ENCODE measurements at places on chromosomes 4 and X.

- no peak for DNase-seq
Measured at GRCh38 chr4:90648791-90649190, 521.6 kb downstream of the CCSER1 start.

DNA sequence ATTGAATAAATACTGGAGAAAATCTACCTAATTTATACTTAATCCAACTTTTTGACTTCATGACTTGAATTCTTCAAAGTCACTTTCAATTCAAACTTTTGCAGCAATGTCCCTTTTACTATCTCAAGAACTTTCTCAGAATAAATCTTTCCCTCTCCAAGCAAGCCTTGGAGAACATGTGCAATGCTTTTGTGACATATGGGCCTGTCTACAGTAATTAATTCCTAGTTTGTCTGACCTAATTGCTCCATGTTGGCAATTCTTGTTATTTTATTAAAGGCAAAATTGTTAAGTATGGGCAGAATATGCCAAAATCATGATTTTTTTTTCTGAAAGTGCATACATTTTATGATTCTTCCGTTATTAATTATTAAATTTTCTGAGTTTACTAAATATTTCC is 1115.3 kb downstream of the PDHA2 start:
- DNase-seq: no peak

GRCh38 chr4:8904041-8904501 is 32.4 kb upstream of the HMX1 start:
- DNase-seq: peak; percentile 8

- no peak for DNase-seq
Measured at GRCh38 chr4:36303426-36304137, 22.2 kb downstream of the DTHD1 start.

GRCh38 chr4:132297346-132297745 is 851.7 kb upstream of the PCDH10 start:
- no peak for DNase-seq

Measured in activated naive CD4-positive, alpha-beta T cell treated with anti-CD3 and anti-CD28 coated beads, Interleukin-2, amount 50 U/mL, for 16 hours (primary cell).